Fibroblast of the aortic adventitia (primary cell): ENCODE measurements at places on chromosomes 11 and 22. TPM values are rescaled to one million over a fixed set of nuclear protein-coding genes. Genes with fewer than 3 reads are reported as not detected.
A peak's percentile ranks its signal among the peaks of the same experiment; 100 is the strongest.

The SERPING1 gene
- total RNA-seq, result 64.9 and 77.0 TPM in 2 replicates

The MMP12 gene
- not detected in 2 replicates for total RNA-seq

The PIH1D2 gene
- 5.1 and 5.5 TPM in 2 replicates for total RNA-seq

The APOBEC3B gene
- 0.90 and 6.8 TPM in 2 replicates for total RNA-seq

The ZW10 gene
- 10.5 and 26.7 TPM in 2 replicates for total RNA-seq

The OR5P2 gene
- not detected in 2 replicates for total RNA-seq

The TMEM132A gene
- 3.7 and 17.9 TPM in 2 replicates for total RNA-seq

The EPS8L2 gene
- 47.9 and 49.2 TPM in 2 replicates for total RNA-seq

The ST14 gene
- total RNA-seq, result 0.09 TPM in 1 of 2 replicates, not detected in the other

DNA sequence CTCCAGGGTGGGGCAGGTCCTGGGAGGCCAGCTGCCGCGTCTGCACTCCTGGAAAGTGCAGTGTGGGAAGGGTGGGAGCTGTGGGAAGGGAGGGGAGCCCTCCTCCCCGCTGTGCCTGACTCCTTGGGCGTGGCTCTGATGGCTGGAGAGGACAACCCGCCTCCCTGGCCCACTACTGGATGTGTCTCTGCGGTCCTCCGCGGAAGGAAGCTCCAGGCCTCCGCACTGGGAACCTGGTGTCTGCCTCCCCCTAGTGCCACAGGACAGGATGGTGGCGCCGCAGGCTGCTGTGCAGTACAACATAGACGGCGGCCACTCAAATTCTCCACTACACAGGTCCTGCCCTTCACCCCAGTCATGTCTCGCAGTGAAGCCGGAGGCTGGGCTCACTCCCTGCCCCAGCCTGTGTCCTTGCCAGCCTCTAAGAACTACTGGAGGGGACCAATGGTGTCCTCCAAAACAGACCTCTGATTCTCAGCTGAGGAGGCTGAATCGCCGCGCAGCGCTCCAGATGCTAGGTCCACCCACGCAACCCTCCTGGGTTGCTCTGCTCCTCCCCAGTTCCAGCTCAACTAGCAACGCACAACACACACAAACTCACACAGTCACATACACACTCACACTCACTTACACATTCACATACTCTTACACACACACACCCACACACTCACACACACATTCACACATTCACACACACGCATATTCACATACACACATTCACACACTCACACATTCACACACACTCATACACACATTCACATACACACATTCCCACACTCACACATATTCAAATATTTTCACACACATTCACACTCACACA is 12.4 kb upstream of the DSCAML1 start:
- DNase-seq, result peak; percentile 25

DNA sequence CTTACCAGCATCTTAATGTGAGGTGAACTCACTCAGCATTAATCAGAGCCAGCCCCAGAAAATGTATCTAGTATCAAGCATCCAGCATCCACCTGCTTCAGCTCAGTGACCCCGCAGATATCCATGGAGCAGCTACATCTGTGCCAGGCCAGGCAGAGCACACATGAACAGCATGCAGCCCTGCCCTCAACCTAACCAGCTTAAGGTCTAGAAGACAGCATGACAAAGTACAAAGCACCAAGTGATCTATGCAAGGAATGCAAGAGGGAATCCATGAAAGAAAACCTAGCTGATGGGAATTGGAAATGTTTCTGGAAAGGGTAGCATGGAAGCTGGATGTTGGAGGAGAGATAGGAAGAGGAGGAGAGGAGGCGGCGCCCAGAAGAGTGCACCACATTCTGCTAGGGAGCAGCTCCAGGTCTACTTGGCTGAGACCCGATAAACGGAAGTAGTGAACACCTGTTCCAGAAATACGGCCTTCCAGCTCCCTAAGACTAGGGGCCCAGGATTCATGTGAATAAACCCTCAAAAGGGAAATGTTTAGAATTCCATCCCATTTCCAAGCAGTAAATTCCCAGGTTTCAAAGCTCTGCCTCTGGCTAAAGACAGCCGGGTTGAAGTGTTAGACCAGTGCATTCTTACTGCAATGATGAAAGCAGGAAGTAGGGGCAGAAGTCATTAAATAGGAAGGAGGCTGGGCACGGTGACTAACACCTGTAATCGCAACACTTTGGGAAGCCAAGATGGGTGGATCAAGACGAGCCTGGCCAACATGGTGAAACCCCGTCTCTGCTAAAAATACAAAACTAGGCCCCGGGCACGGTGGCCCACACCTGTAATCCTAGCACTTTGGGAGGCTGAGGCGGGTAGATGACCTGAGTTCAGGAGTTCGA is 23.5 kb upstream of the L3MBTL2 start:
- DNase-seq, result peak; percentile 47

DNA sequence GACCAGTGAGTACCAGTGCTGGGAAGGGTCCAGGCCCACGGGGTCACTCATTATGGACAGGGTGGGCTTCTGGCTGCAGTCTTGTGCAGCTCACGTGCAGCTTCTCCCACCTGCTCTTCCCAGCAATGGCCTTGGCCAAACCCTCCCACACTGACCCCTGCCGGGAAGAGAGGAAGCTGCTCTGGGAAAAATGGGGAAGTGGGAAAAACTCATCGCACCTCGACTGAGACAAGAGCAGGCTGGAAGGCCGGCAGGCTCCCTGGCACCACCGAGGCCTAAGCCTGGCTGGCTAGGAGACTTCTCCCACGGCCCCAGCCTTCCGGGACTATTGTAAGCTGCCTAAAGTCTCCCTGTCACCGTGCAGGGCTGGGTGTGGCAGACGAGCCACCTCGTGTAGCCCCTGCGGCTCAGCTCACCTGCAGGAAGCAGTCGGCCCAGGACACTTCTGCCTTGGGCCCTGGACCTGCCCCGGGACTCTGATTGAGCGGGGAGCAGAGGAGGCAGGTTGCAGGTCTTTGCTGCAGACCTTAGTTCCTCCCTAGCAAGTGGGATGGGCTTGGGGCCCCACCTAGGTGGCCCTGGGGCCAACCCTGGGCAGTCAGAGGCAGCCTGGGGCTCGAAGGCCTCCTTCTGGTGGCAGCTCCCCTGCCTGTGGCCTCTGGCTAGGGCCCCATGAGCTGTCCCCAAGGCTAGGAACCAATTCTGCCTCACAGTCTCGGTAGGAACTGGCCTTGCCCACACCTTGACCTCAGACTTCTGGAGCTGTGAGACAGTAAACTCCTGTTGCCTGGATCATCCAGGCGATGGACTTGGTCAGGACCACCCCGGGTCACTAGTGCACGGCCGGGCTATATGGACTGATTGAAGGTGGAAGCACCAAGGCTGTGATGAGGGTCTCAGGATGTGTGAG is 23.1 kb downstream of the MRGPRG start:
- no peak for DNase-seq

DNA sequence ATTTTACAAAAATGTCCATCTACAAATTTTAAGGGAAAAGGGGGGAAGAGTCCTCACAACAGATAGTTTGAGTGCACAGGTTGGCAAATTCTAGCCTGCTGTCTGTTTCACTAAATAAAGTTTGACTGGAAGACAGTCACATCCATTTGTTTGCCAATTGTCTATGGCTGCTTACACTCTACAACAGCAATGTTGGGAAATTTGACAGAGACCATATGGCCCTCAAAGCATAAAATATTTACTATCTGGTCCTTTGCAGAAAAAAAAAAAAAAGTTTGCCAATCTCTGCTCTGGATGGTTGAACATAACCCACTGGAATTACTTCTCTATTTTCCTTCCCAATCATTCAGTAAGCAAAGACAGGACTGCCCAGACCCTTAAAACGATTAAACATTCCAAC is 88.2 kb downstream of the FCHSD2 start:
- DNase-seq, result no peak

GRCh38 chr11:71165771-71166170 is 86.6 kb downstream of the SHANK2 start:
- DNase-seq, result no peak

DNA sequence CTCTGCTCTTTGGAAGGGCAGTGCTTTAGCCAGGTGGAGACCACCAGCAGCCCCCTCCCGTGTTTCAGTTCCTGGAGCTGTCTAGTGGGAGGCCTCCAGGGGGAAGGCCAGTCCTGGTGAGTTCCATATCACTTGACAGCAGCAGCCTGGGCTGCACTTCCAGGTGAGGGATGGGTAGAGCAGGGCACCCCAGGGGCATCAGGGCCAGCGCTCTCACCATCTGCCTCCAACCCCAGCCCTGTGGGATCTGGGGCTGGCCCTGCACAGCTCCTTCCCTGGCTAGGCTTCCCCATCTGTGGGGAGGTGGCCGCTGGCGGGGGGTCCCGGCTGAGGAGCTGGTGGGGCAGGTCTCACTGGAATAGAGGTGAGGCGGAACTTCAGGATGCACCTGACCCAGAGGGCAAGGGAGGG is 60.5 kb downstream of the MORC2 start:
- no peak for DNase-seq

DNA sequence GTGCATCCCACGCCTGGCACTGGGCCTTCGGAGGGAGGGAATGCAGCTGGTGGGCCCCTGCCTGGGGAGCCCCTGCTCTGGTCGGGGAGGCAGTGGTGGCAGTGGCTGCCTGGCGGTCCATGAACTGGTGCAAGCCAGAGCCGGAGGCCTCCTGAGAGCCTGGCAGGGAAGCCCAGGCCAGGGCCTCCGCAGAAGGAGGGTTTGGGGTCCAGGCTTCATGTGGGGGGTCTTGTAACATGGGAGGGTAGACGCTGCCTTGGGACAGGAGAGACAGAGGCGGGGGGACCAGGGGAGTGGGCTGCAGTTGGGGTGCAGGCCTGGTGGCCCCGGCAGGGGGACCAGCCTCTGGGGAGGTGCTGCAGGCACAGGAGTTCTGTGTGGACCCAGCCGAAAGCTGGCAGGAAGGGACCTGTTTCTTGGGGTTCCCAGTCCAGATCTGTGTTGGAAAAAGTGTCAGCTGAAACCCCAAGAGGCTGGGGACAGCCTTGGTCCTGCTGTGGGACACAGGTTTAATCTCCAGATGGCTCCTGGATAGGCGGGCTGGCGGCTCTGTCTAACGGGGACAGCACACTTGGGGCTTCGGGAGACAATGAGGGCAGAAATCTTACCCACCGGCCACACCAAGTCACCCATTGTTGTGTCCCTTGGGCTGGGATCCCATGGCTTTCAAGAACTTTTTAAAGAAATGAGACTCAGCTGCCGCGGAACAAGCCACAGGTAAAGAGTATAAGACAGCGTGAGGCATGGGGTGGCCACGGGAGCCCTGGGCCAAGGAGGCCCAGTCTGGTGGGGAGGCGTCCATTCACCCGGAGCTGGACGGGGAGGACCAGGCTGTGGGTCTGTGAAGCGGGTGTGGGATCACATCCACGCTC is 73.5 kb downstream of the KCNQ1 start:
- DNase-seq, result no peak

GRCh38 chr11:118746988-118747585 is 43.9 kb downstream of the DDX6 start:
- DNase-seq, result peak; percentile 15

GRCh38 chr11:125429174-125429707 is 66.8 kb downstream of the FEZ1 start:
- peak; percentile 73 for DNase-seq

- no peak for DNase-seq
Observed at GRCh38 chr22:39893526-39893925, at the start of gene ENTHD1. Gene ENTHD1, minus strand, starts transcription at chr22:39893760. Its CDS starts 6,012 bp downstream, at chr22:39887748.

DNA sequence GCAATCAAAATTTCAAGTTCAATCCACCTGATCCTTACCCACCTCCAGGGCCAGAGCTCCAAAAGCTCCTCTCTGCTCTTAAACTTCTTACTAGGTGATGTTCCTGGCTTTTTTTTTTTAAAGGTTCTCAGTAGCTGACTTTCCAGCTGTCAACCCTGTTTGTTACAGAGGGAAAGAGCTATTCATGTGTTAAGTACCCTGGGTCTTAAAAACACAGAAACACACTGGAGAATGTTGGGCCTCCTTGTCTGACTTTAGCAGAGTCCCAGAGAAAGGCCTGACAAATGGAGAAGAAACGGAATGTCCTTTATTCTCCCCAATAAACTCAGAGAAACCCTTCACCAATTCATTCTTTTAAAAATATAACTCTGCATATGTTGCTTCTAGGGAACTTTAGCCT is 3.2 kb downstream of the LRRC4C start:
- DNase-seq, result no peak

DNA sequence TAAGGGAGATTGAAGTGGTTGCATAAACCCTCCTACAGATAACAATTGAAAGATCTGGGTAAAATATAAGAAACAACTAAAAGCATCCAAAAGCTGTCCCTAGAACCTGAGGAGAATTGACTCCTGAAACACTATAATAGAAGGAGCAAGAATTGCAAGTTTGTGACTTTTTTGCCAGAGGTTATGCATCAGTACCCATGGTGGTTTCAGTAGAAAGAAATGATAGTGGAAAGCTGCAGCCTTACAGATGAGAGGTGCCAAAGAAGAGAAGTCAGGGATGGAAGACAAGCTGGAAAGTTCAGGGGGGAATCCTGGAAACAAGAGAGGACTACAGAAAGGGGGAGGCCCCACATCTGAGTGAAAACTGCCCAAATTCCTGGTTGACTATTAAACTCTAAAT is 80.7 kb downstream of the PACS1 start:
- DNase-seq, result no peak

GRCh38 chr11:20054584-20054983 is 105.7 kb downstream of the DBX1 start:
- DNase-seq, result no peak

DNA sequence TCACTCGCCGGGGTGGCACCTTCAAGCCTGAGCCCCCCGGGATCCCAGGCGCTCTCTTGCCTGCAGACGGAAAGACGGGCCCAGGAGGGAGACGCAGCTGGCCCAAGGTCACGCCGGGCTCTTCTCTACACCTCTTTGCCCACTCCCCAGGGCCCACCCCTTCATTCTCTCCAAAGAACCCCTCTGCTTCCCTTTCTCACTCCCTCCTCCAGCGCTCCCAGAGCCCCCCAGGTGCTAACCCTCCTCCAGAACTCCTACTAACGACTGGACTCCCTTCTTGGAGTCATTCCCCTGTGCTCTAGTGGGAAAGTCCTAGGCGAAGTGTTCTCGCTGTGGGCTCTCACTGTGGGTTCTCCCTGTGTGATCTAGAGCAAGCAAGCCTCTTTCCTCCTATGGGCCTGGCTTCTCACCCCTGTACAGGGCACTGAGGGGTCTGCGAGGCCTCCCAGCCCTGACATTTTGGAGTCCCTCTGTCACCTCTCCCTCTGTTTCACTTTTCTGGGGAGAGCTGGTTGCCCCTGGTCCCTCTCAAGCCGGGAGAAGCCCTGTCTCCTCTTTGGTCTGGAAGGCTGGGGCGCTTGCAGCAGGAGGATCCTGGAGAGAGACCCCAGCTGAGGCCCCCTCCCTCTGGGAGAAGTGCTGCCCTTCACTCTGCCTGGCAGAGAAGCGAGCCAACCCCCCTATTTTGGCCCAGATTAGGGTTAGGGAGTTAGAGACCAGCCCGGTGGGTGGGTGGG is 858 bp downstream of the OAF start:
- DNase-seq, result no peak

GRCh38 chr11:108916290-108916689 is 251.4 kb downstream of the DDX10 start:
- peak; percentile 45 for DNase-seq

- DNase-seq, result peak; percentile 53
Observed at GRCh38 chr11:34915136-34916014, 804 bp downstream of the APIP start.

GRCh38 chr22:49861642-49862495 is 8.2 kb downstream of the ZBED4 start:
- no peak for DNase-seq

- DNase-seq, result no peak
Observed at GRCh38 chr22:23115825-23116494, 25.8 kb downstream of the RSPH14 start.
